ENCODE measurements at places on chromosomes 13 and 19.

GRCh38 chr13:99926014-99926731 is 45.4 kb downstream of the ZIC5 start:
- DNase-seq, result no peak

DNA sequence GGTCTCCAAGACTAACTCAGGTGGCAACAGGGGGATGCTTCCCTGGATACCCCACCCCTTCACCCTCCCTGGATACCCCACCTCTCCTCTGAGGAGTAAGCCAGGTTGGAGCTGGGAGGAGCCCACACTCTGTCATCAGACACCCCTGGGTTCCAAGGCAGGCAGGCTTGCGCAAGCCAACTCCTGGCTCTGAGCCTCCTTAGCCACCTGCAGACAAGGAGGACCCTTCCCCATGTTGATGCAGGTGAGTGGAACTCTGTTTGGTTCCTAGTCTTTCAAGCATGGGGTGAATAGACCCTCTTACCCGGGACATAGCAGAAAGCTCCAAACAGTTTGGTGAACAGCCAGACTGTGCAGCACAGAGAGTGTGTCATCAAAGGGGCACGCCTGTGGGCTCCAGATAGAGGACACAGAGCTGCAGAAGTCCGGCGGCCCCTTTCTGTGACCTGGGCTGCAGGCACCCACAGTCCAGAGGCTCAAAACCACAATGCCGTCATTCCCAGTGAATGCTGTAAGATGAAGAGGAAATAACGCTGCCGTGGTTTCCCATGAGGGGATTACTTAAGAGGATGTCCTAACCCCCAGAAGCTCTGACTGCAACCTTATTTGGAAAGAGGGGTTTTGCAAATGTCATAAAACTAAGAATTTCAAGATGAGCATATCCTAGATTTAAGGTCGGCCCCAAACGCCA is 12.1 kb upstream of the HAS1 start:
- no peak for DNase-seq

GRCh38 chr19:53332484-53332883 is 1.1 kb upstream of the ZNF845 start:
- no peak for DNase-seq

GRCh38 chr19:40225440-40226305 is 816 bp downstream of the CCNP start:
- no peak for DNase-seq

DNA sequence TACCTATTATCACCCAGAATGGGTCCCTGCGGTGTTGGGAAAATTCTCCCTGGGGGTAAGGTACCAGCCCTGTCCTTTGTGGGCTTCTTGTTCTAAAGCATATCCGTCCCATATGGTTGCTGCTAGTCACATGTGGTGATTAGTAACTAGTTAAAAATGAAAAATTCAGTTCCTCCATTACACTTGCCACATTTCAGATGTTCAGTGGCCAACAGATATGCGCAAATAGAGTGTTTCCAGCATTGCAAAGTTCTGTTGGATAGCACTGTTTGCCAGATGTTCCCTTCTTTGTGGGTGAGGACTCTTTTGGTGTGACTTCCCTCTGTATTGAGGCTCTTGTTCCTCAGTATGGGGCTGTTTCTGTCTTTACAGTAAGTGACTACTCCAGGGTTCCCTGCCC is 3.8 kb downstream of the CNOT3 start:
- no peak for DNase-seq

DNA sequence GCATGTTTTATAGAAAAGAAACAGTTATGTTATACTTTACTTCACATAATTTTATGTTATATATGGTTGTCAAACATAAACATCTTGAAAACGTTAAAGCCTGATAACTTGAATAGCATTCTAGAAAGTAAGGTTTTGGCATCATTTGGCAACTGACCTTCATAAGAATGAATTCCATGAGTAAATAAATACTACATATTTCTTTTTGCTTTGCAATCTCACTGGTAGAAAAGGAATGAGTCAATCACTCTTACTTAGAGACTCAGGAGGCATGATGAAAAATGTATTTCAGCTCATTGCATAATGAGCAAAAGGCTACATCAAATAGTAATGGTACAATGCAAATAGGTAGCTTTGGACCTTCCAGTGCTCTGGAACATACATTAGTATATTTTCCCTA is 1381.9 kb downstream of the EFNB2 start:
- DNase-seq, result no peak

DNA sequence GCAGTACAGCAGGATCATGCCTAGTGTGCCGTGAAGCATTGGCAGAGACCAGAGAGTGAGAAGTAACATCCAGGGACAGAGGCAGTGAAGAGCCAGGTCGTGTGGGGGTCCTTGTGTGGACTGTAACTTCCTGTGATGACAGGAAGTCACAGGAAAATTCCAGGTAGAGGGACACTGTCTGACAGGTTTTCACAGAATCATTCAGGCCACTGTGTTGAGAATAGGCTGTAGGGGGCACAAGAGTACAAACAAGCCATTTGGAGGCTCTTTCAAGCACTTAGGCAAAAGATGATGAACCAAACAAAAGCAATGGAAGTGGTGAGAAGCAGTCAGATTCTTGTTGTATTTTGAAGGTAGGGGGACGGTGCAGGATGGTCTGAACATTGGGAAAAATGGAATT is 46.4 kb downstream of the N4BP2L1 start:
- peak; percentile 43 for DNase-seq

DNA sequence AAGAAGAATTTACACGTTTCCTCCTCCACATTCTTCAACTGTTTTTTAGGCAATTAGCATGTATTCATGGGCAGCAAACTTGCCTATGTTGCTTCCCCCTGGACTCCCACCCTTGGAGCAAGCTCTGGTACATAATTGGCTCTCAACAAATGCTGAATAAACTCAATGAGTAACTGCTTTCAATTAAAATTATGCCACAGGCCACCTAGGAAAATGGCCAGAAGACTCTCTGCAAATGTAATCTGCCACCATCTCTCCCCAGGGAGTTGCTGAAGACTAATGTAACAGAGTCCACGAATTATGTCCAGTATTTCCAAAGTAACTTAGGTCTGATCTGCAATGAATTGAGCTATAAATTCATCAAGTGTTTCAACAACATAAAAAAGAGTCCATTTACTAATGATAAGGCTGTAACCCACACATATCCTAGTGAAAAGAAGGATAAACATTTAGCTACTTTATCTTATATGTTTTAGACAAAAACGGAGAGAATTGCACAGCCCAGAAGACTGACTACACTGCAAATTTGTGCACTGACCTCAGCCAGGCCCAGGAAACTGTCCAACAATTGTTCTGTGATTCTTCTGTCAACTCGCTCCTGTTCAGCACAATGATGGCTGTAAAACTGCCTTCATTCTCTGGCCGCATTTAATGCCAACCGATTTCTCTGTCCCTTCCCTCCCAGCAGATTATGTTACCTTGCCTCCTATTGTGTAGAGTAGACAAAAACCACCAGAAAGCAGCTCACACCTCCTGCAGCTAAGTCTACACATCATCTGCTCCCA is 808.6 kb upstream of the ARGLU1 start:
- DNase-seq, result no peak

DNA sequence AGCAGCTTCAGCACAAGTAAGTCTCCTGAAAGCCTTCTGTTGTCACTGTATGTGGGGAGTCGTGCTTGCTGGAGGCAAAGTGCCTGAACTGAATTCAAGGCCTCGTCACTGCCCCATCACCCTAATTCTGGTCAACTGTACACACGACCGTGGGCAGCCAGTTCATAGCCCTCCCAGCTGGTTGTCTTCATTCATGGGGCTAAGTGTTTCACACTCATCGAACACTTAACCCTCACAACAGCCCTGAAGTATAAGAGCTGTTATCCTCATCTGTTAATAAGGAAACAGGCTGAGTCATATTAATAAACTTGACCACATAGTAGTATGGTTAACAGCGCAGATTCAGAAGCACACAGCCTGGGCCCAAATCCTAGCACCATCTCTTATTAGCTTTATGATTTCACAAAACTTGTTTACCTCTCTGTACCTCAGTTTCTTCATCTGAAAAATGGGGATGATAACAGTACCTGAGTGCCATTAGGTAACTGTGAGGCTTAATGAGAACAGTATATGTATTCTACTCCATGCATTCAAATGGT is 66.7 kb downstream of the CDADC1 start:
- no peak for DNase-seq

GRCh38 chr13:24742294-24742693 is 21.7 kb upstream of the RNF17 start:
- no peak for DNase-seq

DNA sequence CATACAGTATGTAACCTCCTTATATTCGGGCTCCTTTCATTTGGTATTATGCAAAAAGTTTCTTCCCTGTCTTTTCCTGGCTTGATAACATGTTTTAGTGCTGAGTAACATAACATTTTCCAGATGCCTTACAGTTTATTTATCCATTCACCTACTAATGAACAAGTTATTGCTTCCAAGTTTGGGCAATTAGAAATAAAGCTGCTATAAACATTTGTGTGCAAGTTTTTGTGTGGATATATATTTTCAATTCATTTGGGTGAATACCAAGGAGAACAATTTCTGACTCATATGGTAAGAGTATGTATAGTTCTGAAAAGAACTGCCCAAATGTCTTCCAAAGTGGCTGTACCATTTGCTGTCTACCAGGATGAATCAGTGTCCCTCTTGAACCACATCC is 360.9 kb downstream of the PCDH17 start:
- DNase-seq, result no peak

DNA sequence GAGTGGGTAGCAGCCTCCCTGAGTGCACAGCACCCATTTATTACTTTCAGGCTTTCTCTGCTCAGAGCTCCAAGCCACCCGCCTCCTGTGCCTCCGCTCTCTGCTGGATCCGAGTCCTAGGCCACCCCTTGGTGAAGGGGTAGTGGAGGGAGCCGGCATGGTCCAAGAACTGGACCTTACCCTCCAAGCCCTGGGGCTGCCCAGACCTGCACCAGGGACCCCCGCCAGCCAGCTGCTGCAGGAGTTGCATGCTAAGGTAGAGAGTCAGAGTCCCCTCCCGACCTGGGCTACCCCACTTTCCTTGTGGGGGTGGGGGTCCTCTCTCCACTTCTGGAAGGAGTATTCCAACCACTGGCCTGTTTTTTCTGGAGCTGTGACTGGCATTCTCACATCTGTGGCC is 2.0 kb downstream of the FAM98C start:
- DNase-seq, result no peak

DNA sequence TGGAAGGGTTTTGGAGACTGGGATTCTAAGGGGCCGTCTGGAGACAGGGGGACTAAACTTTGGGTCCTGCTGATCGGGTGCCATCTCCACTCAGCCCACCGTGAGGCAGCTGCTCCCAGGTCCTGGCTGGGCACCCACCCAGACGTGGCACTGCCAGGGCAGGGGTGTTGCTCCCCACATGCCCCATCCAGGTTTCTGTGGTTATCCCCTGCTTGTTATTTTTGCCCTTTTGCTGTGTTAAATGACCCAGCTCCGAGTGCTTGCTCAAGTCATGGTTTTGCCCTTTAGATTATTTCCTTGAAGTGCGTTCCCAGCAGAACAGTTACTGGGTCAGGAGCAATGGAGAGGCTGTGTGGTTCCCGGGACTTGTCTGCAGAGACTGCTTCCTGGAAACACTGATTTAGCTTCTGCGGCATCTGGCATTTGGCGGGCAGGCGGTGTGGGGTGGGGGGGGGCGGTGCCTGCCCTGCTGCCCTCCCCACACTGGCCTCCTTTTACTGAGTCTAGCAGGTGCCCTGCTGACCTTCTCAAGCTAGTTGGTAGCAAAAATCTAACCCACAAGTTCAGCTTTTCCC is 1.9 kb downstream of the RAB11B start:
- no peak for DNase-seq

DNA sequence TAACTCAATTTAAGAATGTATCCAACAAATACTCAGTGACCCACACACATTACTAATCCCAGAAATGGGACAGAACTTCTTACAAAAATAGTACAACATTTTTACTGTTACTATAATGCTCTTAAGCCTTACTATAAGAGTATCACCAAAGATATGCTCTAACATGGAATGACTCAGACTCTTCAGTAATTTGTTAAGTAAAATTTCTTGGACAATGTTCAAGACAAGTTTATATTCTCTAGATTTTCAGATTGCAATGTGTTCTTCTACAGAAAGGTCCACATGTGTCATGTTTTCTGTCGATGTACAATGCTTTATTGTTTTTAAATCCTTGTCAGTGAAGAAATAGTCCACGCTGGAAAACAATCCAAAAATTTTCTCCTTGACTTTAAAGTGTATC is 66.3 kb upstream of the RFXAP start:
- no peak for DNase-seq
